Stimulated activated CD4-positive, alpha-beta T cell treated with anti-CD3 and anti-CD28 coated beads, TNF-alpha, amount 100 ng/mL, for 48 hours (primary cell): ENCODE measurements at places on chromosomes 13 and 19.

DNA sequence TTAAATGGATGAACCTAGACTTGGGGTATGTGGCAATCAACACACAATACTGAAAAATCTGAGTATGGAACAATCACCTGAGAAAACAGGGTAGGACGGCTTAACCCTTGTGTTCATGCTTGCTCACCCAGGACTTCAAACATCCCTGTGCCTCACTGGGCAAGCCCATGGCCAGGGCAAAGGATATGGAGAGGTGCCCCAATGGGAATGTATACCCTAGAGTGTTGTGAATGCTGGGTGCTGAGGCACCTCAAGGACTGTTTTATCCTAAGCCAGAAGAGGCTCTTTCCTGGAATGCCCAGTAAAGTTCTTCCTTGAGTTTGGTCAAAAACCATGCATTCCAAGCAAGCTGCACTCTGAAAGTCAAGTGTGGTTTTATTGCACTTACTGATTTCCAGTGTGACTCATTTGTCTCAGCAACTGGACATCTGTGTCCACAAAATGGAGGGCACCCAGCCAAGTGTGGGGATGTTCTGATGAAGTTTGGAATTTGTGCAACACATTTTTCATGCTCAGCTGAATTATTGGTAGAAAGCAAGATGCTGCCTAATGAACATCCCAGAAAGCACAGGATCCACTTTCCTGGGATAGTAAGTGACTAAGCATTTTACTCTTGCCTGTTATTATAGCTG lies 531.3 kb downstream of the RFC3 start:
- no peak for DNase-seq

DNA sequence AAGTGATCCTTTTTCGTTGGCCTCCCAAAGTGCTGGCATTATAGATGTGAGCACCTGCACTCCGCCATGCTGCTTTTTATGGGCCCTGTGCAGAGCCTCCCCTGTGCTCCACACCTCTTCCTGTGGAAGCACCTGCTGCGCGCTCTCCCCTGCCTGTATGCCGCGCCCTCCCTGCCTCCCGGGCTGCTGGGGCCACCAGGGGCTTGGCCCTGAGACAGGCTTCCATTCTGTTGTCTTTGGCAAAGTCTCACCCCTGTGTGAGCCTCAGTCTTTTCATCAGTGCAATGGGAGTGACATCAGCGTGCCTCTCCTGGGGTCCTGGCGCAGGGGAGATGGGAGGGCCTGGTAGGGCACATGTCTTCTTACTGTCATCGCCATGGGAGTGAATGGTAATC lies 1.3 kb downstream of the FAM174C start:
- peak; percentile 33 for DNase-seq

- no peak for DNase-seq
Observed at GRCh38 chr19:5269279-5269678, 71.3 kb downstream of the PTPRS start.

GRCh38 chr19:6534451-6535093 lies 3.7 kb downstream of the TNFSF9 start:
- no peak for DNase-seq

DNA sequence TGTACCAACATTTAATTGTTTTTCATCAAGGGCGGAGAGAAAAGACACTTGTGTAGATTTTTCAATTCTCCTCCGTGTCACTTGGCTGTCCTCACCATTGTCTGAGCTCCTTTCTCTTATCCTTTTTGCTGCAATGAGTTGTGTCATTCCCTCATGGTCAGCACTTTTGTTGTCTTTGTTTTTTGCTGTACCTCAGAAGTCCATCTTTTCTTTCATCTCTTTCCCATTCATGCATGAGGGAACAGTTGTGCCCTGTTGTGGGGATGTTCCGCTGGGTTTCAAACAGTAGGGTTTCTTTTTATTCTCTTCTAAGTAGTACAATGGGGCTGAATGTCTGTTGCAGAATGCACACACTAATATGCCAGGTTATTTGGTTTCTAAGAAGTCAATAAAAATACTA lies 222.6 kb downstream of the TM9SF2 start:
- no peak for DNase-seq

DNA sequence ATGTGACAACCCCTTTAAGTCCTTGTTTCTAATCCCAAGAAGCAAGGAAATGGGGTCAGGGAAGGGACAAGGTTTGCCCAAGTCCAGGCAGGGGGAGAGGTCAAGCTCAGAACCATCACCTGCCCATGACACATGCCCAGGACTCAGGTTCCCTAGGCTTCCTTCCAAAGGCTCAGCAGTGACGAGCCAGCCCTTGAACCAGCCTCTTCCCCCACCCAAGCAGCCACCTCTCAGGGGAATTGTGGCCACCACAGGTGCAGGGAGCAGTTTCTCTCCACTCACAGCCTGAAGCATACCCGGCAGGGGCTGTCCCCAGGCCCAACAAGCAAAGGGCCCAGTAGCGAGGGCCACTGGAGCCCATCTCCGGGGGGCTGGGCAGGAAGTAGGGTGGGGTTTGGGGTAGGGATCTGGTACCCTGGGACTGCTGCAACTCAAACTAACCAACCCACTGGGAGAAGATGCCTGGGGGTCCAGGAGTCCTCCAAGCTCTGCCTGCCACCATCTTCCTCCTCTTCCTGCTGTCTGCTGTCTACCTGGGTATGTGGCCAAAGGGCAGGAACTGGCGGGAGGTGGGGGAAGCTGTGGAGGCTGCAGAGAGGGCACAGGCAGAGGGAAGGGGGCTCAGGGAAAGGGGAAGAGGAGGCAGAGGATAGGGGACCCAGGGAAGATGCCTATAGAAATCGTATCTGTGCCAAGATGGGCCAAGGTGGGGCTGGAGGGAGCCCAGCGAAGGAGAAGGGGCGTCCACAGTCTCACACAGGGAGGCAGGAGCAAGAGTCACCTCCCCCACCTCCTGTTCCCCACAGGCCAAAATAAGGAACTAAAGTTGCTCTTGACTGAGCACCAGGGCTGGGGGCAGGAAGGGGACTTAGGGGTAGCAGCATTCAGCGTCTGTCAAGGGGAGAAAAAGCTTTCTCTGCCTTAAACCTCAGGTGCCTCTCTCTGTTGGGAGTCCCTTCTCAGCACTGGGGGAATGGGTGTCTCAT lies at the start of gene CD79A:
Gene CD79A (plus strand): TSS at position 433 of the 986 bp plus-strand sequence. CDS start 26 bp downstream, at position 459.
- no peak for DNase-seq

GRCh38 chr13:30984620-30985019 lies 52.2 kb downstream of the TEX26 start:
- DNase-seq: no peak

GRCh38 chr19:2294687-2295335 lies 12.8 kb upstream of the PEAK3 start:
- DNase-seq: no peak

DNA sequence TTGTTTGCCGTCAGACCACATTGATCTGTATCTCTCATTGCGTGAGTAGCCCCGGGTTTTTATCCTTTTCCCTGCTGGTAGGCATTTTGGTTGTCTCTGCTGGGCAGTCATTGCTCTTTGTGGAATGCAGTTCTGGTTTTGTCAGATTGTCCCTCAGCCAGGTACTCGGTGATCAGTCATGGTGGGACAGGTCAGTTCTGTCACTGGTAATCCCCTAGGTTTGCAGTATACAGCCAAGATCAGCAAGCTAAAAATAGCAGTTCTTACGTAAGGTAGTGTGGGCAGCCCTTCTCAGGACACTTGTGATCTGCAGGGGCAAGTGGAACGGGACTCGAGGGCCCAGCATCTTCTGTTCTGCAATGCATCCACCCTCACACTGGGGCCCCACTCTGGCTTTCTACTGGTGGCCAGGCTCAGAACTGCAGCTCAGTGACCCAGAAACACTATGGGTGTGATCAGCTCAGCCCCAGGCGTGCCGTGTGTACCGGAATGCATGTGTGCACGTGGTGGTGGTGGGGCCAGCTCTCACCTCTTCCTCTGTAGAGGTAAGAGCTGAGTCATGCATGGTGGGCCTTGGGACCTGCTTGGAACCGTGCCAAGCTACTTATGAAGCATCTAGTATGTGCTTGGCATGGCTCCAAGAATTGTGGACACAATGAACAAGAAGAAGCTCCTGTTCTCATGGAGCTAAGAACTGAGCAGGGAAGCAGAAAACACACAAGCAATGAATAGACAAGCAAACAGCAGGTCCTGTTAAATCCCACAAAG lies 6.3 kb downstream of the PLEKHF1 start:
- peak; percentile 62 for DNase-seq

- no peak for DNase-seq
Observed at GRCh38 chr13:29465741-29466293, 129.7 kb downstream of the SLC7A1 start.

DNA sequence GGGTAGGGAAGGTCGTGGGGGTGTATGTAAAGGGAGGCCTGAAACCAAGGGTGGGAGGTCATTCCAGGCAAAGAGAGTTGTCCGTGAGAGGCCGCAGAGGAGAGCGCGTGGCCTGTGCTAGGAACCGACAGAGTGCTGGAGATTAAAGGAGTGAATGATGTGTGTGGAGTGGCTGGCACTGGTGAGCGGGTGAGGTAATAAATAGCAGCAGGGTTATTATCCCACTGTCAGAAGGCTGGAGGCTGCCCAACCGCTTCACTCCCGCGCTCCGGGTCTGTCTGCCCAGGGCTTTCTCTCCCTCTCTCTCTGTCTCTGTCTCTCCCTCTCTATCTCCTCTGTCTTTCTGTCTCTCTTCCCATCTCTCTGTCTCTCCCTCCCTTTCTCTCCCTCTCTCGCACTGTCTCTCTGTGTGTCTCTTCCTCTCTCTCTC lies 17.4 kb downstream of the ZNF579 start:
- DNase-seq: no peak

DNA sequence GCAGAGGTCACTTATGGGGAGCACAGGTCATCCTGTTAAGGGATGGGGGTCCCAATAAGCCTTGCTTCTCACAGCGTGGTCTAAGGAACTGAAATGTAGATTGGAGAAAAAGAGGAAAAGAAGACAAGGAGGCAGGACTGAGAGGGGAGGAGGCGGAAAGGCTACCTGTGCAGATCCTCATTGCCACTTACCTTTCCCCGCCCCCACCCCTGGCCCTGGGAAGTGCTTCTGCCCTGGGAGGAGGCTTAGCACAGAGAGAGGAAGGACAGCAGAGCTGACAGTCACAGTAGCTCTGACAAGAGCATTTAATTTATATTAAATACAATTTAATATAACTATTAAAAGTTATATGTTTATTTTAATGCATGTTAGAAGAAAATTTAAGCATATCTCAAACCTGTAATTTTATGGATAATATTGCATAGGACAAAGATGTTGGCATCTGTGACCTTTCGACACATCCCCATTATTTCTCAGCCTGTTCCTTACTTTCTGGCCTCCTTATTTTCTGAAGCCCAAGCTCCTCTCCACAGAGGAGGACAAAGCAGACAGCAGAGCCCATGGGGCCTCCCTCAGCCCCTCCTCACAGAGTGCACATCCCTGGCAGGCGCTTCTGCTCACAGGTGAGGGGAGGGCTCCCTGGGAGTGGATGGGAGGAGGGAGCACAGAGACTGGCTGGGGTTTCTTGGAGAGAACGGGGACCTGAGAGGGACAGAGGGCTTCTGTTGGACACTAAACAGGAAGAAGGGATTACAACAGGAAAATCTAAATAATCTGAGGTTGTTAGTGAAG lies 23.4 kb downstream of the CEACAM21 start:
- no peak for DNase-seq
